ENCODE measurements at places on chromosomes 5 and 9.

- DNase-seq, result no peak
Measured at GRCh38 chr9:111588846-111589245, 10.6 kb downstream of the PTGR1 start.

- DNase-seq, result no peak
Measured at GRCh38 chr5:5050801-5051200, 89.3 kb upstream of the ADAMTS16 start.

DNA sequence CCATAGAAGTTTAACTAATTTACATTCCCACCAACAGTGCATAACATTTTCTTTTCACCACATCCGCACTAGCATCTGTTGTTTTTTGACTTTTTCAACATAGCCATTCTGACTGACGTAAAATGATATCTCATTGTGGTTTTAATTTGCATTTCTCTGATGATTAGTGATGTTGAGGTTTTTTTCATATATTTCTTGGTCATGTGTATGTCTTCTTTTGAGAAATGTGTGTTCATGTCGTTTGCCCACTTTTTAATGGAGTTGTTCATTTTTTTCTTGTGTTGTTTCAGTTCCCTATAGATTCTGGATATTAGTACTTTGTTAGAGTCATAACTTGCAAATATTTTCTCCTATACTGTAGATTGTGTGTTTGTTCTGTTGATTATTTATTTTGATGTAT, 163.4 kb downstream of the FER start:
- DNase-seq, result no peak

DNA sequence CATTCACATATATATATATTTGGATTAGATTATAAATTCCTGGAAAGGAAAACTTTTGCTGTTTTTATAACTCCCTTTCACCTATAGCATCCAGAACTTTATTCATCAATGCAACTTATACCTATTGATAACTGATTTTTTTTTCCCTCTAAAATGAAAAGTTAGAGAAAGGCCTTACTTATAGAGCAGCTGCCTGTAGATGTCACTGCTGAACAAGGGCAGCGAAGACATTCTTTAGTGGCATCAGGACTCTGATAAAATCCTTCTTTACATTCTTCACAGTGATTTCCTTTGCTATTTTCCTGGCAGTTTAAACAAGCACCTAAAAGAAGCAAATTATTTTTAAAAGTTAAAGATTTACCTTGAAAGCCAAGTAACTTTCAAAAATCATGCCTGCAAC, 32.3 kb upstream of the CDK5RAP2 start:
- no peak for DNase-seq

GRCh38 chr5:68749631-68750030, 344.2 kb upstream of the SLC30A5 start:
- DNase-seq, result no peak

All from NT2/D1 (cell line).